ENCODE measurements at places on chromosomes 7 and 10.
A peak's percentile ranks its signal among the peaks of the same experiment; 100 is the strongest.

DNA sequence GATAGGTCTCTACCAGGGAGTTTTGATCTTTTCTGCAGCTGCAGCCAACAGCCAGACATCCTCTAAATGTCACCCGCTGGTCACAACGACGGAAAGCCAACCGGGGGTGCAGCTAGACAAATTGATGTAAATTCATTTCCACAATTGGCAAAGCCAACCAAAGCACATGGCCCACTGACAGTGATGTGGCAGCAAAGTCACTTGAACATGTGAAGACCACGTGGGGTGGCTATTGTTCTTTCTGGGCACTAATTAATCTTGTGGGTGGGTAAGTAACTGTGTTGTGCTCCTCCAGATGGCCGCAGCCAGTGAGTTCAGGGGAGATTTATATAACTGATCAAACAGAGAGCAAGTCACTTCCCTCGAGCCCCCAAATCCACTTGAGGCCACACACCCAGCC is 354.1 kb downstream of the ANKRD30A start:
- no peak for DNase-seq

- DNase-seq: no peak
Measured at GRCh38 chr7:73515178-73515577, 6.9 kb downstream of the BAZ1B start.

GRCh38 chr7:129098409-129099084 is 43.6 kb upstream of the TNPO3 start:
- no peak for DNase-seq

- DNase-seq: no peak
Measured at GRCh38 chr10:33117816-33118215, 159.8 kb upstream of the ITGB1 start.

DNA sequence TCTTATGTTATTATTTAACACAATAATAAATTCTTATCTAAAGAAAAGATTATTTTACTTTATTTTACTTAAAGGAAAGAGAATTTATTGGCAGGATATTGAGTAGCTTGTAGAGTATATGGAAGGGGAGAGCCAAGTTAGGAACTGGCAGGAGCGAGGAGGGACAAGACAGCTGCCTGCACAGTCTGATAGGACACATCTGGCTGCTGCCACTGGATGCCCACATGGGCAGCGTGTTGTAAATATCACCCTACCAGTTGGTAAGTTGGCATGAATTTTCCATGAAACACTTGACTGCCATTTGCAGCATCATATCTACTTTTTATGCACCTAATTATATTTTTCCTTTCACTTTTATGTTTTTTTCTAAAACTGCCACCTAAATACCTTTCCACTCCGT is 19.6 kb downstream of the SRI start:
- DNase-seq: no peak

DNA sequence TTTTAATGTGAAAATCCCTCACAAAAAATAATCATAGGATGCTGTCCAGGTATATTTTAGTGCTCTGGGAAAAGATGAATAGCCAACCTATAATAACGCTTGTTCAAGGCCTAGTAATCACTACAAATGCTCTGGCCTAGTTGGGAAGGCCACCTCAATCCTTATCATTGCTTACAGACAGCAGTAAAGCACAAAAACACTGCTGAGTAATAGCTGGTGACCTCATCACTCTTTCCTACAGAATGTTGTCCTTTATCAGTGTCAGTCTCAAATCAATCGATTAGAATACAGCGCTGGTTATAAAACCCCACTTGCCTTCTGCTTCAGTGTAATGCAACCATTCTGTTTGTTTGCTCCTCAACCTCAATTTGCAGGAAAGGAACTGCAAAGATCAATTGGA is 72.6 kb upstream of the STEAP1 start:
- no peak for DNase-seq

GRCh38 chr10:110348336-110348735 is 43.6 kb upstream of the SMNDC1 start:
- DNase-seq: no peak

- no peak for DNase-seq
Measured at GRCh38 chr7:144834641-144835144, 1.2 kb downstream of the TPK1 start.

GRCh38 chr7:29398011-29398410 is 165.6 kb upstream of the PRR15 start:
- DNase-seq: no peak

DNA sequence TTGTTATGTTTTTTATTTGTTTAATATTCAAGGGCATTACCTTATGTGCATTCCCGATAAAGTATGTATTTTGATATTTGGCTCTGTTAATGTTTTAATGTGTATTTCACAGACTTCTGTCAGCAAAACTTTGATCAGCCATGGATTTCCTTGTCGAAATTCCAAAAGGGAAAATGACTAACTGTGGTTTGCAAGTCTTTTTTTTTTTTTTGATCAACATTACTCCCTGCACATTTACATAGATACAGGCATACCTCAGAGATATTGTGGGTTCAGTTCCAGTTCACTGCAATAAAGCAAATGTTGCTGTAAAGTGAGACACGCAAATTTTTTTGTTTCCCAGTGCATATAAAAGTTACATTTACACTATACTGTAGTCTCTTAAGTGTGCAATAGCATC is 351.9 kb downstream of the CXCL12 start:
- no peak for DNase-seq

GRCh38 chr10:7417103-7417623 is 6.3 kb upstream of the SFMBT2 start:
- no peak for DNase-seq

DNA sequence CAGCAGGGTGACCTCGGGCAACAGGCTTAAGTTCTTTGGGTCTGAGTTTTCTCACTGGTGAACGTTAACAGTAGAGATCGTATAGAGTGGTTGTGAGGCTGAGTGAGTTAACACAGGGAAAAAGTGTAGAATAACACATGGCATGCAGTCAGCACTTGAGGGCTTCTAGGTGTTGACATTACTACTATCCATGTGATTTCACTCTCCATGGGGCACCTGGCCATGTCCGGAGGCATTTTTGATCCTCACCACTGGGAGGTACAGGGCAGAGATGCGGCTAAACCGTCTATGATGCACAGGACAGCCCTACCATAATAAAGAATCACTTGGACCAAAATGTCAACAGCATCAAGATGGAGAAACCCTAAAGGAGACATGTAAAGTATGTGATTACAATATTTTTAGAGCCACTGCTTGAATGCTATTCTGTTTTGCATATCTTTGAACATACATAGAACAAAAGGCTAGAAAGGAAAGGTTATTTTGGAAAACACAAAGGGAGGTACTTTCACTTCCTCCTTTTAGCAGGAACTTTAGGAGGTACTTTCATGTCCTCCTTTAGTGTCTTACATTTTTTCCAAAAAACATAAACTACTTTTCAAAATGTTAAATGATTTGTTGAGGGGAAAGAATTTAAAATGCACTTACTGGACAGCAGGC is 44.3 kb downstream of the NOD1 start:
- no peak for DNase-seq

- no peak for DNase-seq
Measured at GRCh38 chr10:123149568-123150270, 1.8 kb downstream of the HMX2 start.

DNA sequence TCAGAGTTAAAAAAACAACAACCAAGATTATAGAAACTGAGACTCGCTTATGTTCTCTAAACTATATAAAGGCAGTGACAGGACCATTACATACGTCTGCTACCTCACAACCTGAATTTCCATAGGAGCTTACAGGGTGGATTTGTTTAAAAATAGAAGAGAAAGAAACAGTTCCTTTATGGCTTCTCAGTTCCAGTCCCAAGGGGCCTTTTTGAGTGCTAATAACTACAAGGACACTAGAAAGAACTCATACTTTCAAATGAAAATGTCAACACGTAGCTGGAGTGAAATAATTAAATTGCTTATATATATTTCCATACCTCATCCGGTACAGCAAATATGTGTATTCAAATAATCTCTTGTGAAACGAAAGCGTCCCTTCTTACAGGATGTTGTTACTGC is 19.7 kb downstream of the TSPAN12 start:
- no peak for DNase-seq

- DNase-seq: no peak
Measured at GRCh38 chr7:76337147-76337546, 21.6 kb downstream of the YWHAG start.

- DNase-seq: no peak
Measured at GRCh38 chr10:14605231-14605925, 169.3 kb downstream of the FAM107B start.

DNA sequence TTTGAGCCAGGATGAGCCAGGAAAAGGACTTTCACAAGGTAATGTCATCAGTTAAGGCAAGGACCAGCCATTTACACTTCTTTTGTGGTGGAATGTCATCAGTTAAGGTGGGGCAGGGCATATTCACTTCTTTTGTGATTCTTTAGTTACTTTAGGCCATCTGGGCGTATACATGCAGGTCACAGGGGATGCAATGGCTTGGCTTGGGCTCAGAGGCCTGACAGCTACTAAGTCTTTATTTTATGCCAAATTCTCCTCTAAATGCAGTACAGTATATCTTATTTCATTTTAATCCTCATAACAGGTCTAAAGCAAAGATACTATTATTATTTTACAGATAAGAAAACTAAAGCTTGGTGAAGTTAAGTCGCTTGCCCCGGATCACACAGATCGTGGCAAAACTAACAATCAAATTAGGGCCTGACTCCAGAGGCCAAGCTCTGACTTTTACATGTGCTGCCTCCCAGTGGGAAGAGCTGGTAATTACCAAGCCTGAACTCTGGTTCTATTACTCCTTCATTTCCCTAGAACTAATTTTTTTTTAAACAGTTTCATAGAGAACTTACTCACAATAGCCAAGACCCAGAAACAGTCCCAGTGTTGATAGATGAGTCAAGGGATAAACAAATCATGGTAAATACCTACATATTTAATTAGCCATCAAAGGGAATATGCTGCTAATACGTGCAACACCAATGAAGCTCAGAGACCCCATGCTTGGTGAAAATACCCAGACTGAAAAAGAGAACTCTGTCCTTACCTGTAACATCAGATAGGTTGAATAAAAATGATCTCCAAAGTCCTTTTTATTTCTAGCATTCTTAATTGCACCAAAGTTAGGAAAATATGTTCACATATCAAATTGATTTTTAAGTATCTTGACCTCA is 35.4 kb downstream of the C7orf25 start:
- DNase-seq: peak; percentile 57

DNA sequence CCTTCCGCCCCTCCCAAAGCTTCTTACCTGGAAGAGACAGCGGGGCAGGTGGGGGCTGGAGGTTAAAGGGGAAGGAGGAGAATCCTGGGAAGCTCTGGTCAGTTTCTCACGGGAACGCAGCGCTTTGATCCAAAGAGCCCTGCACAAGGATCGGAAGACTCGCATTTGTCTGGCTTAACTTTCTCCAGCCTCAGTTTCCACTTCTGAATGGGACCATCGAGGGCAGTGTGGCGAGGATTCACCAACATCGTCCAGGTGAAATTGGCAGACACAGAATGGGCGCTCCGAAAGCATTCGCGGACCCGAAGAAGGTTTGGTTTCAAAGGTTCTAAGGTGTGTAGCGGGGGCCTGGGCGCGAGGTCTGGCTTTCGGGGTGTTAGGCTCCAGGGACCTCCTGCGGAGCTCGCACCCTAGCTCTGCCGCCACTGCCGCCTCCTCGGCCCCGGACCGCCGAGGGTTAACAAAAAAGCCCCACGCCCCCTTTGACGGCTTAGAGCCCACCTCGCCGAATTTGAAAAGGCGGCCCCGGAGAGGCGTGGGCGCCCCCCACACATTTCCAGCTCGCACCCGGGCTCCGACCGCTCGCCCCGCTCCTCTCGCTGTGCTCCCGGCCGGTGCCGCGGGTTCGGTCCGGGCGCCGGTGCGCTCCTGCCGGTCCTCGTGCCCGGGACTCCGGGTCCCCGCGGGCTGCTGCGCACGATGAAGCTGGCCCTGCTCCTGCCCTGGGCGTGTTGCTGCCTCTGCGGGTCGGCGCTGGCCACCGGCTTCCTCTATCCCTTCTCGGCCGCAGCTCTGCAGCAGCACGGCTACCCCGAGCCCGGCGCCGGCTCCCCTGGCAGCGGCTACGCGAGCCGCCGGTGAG is at the start of gene COL26A1:
Gene COL26A1, plus strand, starts transcription at position 542 of the 862 bp plus-strand sequence. Its CDS starts 158 bp downstream, at position 700.
- DNase-seq: peak; percentile 19

GRCh38 chr7:14691597-14692203 is 210.9 kb downstream of the DGKB start:
- peak; percentile 35 for DNase-seq

- DNase-seq: no peak
Measured at GRCh38 chr10:103847909-103848468, 7.4 kb downstream of the SH3PXD2A start.

DNA sequence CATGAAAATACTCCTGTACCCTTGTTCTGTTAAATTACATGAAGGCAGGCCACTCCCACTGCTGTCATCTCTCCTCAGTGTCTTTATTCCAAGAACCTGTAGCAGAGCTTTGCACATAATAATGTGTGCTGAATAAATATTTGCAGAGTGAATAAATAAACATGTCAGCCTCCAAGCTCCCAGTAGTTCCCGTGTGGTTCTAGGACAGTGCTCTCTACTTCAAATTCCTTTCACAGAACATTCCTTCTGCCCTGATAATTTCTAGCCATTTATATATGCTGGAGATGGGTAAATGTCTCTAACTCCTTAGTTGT is 20.3 kb upstream of the HYAL4 start:
- no peak for DNase-seq

DNA sequence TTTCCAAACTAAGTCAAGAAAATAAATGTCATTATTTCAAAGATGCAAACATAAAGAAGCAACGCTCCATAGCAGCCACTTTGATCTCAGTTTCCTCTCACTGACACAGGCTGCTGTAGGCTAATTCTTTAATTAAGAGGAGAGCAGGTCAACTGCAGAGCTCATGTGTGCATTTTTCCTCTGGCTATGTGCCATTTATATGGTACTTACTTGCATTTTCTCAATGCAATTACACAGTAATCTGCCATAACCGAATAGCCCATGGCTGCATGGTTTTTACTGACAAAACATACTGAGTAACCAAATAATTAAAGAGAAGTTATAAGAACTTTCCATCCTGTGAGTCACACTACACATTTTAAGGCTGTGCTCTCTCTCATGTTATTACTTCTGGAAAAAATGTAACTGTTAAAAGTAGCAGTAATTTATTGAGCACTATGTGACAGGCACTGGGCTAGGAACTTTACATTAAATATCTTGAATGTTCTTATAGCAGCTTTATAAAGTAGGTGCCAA is 122.0 kb downstream of the ELAPOR2 start:
- DNase-seq: no peak

DNA sequence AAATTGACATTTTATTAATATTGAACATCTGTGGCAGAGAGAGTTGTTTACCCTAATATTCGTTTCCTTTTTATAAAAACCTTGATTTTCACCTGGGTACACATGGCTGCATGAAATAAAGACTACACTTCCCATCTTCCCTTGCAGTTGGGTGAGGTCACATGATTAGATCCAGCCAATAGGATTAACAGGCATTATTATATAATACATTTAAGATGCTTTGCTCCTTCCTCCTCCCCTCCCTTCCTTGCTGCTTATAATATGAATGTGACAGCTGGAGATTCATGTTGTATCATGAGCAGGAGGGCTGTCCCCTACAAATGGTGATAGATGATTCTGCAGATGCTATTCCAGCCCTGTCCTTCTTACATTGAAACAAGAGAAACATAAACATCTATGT is 146.6 kb downstream of the SH2D4B start:
- no peak for DNase-seq

Data from uterus (tissue), 4 donors.